ENCODE measurements at places on chromosomes 6 and 20.

- DNase-seq = no peak
These were observed 773.4 kb downstream of the KIF16B start for GRCh38 chr20:15799871-15800270.

DNA sequence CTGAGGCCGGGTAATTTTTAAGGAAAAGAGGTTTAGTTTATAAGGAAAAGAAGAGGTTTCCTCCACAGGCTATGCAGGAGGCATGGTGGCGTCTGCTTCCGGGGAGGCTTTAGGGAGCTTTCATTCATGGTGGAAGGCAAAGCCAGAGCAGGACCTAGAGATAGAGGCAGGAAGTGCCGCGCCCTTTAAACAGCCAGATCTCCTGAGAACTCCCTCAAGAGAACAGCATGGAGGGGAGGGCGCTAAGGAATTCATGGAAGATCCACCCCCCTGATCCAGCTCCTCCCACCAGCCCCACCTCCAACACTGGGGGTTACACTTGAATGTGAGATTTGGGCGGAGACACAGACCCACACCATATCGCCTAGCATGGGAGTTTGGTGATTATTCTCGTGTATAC lies 13.9 kb upstream of the DACT2 start:
- DNase-seq = no peak

DNA sequence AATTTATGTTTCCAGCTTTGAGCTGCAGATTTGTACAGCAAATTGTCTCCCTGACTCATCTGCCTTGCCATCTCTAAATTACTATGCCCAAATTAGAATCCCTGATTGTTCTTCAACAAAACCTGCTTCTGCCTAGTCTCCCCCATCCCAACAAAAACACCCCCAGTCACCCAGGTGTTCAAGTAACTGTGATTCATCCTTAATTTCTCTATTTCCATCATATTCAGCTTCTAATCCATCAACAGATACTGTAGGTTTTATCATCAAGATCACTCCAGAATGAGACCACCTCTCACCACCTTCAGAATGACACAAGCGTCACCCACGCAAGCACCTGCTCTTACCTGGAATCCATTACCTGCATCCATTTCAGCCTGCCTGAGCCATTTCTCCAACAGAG lies 498.5 kb downstream of the PRKN start:
- no peak for DNase-seq

GRCh38 chr6:3135668-3136291 lies 17.3 kb downstream of the BPHL start:
- no peak for DNase-seq
